Stimulated activated CD4-positive, alpha-beta T cell treated with anti-CD3 and anti-CD28 coated beads, Interleukin-15, amount 100 ng/mL, for 48 hours (primary cell): ENCODE measurements at places on chromosomes 5 and 9.

DNA sequence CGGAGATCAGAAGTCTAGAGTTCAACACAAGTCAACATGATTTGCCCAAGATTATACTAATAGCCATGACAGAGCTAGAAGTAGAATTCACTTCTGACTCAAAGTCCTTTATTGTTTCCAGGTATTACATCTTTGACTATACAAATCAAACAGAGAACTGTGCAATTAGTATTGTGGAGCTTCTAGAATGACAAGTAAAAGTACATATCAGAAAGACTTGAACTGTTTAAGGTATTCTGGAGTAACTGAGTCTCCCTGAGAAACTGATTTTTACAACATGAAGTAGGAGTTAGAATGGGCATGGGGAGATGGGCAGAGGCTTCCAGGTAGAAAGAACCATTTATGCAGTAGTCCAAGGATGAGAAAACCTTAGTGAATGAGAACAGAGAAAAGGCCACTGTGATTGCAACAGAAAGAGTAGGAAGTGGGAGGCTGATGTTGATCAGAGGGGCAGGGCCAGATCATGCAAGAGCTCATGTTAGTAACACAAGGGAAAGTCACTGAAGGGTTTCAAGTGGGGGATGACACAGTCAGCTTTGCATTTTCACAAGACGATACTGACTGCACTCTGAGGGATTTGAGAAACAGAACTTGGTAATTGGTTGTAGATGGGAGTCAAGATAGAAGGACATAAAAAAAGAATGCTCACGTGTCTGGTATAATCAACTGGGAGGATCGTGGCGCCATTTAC, 280.7 kb downstream of the RFX3 start:
- DNase-seq = no peak

DNA sequence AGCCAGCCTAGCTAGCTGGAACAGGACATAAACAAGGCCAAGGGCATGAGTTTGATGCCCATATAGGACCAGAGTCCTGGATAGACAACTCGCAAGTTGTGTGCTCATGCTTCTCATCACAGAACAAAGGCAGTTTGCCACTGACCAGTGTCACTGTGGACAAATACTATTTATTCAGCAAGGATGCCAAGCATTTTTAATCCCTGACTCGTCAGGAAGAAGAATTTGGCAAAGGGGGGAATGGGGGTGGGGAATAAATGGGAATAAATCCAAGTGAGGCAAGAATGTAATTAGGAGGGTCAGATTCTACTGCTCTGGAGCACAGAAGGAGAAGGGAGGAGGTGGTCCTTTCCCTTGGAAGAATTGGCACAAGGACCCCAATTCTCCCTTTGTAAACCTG, 46.8 kb upstream of the ANKRD55 start:
- DNase-seq = no peak

- DNase-seq = no peak
Measured at GRCh38 chr9:6086006-6086655, 70.7 kb upstream of the RANBP6 start.

DNA sequence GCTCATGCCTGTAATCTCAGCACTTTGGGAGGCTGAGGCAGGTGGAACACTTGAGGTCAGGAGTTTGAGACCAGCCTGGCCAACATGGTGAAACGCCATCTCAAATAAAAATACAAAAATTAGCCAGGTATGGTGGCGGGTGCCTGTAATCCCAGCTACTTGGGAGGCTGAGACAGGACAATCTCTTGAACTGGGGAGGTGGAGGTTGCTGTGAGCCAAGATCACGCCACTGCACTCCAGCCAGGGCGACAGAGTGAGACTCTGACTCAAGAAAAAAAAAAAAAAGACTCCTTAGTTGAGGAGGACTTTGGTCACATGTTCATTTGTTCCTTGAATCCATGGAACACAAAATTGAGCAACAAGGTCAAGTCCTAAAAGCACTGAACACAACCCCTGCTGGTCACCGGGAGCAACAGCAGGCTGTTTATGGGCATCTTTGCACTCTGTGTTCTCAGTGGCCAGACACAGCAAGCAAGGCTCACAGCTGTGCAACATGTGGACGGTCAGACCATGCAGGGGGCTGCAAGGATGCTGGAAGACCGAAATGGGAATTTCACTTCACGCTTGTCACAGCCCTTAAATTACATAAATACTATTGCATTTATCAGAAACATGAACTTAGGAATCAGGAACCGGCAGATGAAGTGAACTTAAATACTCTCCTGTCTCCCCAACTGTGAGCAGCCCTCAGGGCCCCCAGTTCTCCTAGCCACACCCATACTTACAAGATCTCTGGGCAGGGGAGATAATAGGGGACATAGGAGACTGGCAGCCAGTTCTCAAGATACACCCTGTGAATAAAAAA, 2.8 kb downstream of the GBGT1 start:
- no peak for DNase-seq

DNA sequence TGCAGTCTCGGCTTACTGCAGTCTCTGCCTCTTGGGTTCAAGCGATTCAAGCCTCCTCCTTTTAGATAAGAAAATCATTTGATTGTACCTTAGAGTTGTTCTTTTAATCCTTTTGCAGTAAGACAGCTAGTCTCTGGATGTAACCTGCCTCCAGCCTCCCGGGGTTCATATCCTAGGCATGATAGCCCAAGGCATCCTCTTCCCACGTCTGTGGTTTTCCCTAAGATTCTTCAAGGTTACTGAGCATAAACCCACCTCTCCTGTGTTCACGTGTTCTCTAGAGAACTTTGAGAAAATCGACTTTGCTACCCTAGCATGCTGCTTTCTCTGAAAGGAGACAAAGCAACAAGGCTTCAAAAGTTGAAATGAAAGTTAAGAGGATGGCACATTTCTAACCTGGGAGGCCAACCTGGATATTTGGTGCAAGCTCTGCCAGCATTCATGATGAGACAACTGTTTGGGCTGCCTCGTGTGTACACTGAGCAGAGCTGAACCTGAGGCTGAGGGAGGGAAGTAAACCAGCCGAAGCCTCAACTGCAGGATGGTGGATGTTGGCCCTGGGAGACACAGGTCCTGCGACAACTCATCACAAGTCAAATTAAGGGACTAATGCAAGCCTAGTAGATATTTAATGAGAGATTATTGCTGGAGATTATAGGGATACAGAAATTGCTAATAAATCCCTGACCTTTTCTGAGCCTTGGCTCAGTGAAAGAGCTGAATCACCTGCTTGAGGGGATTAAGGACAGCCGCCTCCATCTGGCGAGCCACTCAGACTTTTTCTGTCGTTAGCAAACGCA, 261.8 kb downstream of the ARHGAP26 start:
- DNase-seq = no peak

GRCh38 chr5:32206509-32207354, 32.6 kb upstream of the GOLPH3 start:
- DNase-seq = no peak

- DNase-seq = no peak
Measured at GRCh38 chr5:178309271-178310013, 76.8 kb upstream of the PHYKPL start.

- DNase-seq = no peak
Measured at GRCh38 chr5:151134228-151134627, 23.4 kb downstream of the ANXA6 start.

- DNase-seq = no peak
Measured at GRCh38 chr5:103667068-103667467, 104.5 kb upstream of the NUDT12 start.
